ENCODE measurements at places on chromosomes 3 and 15.

GRCh38 chr3:159627229-159627628, 361.4 kb upstream of the IL12A start:
- no peak for DNase-seq

GRCh38 chr15:71275098-71275497, 159.8 kb downstream of the THSD4 start:
- no peak for DNase-seq

- no peak for DNase-seq
Measured at GRCh38 chr15:36617529-36618196, 38.2 kb downstream of the CDIN1 start.

DNA sequence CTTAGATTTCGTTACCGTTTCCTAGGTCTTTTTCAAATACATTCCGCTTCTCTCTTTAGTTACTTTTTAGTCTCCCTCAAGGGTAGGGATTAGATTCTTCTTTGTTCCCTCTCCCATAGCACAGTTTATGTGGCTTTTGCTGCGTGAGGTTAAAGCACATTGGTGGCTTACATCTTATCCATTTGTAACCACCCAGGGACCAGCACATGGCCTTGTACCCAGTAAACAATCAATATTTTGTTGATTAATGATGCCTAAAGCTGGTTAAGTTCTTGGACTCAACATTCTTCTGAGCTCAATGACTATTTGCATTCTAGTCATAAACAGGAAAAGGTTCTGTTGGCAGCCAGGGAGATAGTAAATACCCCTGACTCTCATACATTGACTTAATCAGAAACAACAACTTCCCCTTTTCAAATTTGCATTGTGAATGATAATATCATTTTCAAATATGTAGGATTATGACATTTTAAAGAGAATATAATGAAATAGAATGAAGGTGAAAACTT, 60.2 kb downstream of the CACNA1D start:
- no peak for DNase-seq

DNA sequence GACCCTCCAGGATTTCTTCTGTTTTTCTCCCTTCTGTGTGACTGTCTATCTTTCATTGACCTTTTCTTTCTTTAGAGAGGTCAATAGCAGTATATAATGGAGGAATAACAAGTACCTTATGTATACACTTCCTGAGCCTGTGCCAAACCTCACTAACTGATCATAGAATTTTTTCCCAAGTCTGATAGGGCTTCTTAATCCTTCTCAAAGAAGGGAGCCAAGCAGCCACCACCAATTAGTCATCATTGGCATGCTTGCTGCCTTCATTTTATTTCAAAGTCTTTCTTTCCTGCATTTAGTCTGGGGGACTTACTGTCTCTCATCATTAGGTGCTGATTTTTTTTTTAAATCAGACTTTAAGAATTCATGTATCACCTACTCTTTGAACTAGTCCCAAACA, 327.0 kb downstream of the FEZF2 start:
- DNase-seq = no peak

GRCh38 chr15:42693942-42694341, 43.0 kb downstream of the CDAN1 start:
- DNase-seq = no peak
